ACHN (cell line): ENCODE measurements at places on chromosomes 12 and 14.

DNA sequence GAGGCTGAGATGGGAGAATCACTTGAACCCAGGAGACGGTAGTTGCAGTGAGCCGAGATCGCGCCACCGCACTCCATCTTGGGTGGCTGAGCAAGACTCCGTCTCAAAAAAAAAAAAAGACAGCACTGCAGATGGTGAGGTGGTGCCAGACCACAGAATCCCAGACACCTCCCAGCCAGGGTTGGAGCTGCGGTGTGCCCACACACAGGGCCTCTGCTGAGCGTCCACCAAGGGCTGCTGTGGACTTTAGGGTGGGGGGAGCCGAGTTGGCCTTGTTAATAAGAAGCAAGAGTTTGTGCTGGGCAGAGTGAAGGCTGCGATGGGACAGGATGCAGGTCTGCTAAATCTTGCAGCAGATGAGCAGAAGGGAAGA lies 14.2 kb downstream of the KMT5A start:
- no peak for DNase-seq

- DNase-seq, result no peak
These were observed 349.6 kb downstream of the CCDC91 start for GRCh38 chr12:28539691-28540323.

- DNase-seq, result no peak
These were observed at the start of gene HVCN1 for GRCh38 chr12:110688446-110689280. Gene HVCN1 (minus strand): TSS chr12:110689115. CDS start chr12:110683245, 5,870 bp downstream.

GRCh38 chr12:118980407-118981014 lies 830 bp upstream of the SRRM4 start:
- DNase-seq, result no peak

GRCh38 chr12:2372735-2373134 lies 319.9 kb downstream of the CACNA1C start:
- DNase-seq, result no peak

DNA sequence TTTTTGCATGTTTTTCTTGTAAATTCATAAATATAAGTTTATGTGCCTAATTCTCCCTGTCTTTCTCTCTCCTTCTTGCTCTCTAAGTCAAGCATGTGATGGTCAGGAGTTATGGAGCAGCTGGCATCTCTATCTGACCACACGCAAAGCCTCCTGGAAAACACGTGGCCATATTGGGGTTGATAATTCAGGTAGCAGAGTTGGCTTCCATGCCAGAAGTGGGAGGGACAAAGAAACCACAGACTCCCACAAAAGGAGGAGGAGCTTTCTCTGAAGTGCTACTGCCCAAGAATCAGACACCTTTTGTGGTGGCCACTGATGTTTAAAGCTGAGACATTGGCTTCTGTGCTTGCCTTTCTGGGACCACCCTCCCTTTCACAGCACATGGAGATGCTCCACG lies 517.6 kb upstream of the TMEM132C start:
- no peak for DNase-seq

- DNase-seq, result no peak
These were observed 46.7 kb downstream of the PDE3A start for GRCh38 chr12:20415028-20415427.

DNA sequence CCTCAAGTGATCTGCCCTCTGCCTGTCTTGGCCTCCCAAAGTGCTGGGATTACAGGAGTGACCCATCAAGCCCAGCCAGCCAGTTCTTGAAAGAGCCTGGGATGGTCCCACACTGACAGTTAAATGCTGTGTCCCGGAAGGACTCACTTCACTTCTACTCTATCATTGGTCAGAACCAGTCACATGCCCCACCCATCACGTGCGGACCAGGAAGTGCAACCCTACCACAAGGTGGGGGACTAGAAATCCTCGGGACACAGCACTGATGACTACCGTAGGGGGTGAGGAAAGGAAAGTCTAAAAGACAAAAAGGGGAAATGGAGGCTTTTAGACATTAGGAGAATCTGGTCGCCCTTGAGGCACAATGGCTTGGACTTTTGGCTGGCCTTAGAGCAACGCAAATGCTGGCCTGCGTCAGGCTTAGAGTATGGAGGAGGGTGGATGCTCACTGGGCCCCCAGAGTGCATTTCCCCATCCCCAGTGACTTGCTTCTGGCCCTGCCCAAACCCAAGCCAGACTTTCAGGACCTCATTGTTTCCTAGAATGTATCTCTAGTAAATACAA lies 207.7 kb downstream of the TTC8 start:
- no peak for DNase-seq

- DNase-seq, result no peak
These were observed 109.0 kb downstream of the ZNF664 start for GRCh38 chr12:124082012-124082411.

GRCh38 chr12:90234472-90234871 lies 525.8 kb upstream of the ATP2B1 start:
- no peak for DNase-seq

- DNase-seq, result no peak
These were observed 3.9 kb upstream of the PMCH start for GRCh38 chr12:102201436-102202061.

GRCh38 chr12:75699728-75700496 lies 188.5 kb upstream of the KRR1 start:
- DNase-seq, result no peak

DNA sequence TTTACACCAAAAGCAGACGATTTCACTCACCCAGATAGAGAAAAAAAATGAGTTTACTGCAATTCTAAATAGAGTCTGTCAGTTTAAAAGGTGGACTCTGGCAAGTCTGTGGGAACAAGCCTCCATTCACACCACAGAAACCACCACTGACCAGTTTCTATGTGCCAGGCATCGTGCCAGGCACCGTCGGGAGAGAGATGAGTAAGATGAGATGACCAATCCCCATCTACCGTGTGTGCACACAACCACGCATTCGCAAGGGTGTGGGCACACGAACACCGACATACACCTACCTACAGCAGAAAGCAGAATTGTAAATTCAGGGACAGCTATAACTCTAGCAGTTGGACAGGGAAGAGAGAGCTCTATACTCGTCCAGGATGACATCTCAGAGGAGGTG lies 58.3 kb downstream of the PRIMA1 start:
- DNase-seq, result no peak

- DNase-seq, result no peak
These were observed 99.1 kb downstream of the CAPZA3 start for GRCh38 chr12:18837025-18837424.

DNA sequence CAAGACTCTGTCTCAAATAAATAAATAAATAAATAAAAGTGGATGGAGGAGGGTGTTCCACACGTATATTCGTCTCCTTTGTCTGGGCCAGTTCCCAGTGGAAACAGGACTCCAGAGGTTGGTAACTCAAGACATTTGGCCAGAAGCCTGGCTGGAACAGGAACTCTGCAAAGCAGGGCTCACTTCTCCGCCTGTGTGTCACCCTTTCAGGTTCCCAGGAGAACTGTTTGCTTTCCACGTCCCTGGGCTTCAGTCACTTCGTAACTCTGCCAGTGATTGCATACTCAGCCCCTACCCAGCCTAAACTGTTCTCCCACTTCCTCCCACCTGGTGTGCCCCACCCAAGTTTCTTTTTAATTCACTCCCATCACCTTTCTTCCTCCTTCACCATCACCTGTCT lies 7.0 kb upstream of the UBE2N start:
- no peak for DNase-seq
